Suppressor macrophage treated with lipopolysaccharide for 4 hours (primary cell): ENCODE measurements at places on chromosomes 5 and 9.

GRCh38 chr5:102545175-102545574 lies 46.4 kb upstream of the SLCO6A1 start:
- DNase-seq, result no peak

DNA sequence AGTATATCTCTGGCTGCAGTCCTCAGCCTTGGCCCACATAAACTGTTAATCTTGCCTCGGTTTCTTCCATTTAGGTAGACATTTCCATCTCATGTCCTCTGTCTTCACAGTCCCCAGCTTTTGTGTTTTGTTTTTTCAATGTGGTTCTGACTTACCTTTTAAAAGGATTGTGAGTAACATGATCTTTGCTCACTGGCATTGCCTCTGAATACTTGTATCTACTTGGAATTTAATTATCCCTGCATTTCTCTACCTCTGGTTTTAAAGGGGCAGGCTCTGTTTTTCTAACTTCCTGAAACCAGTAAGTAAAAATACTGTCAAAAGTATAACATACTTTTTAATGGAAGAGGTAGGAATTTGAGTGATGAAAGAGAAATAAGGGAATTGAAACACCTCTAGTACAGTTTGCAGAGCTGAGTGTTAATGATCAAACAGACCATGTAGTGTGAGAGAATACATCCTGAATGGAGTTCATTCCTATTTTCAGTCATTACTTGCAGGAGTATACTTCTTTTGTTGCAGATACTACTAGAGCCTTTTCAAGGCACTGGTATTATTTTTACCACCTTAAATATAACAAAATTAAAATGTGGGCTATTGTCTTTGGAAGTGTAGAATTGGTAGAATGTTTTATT lies 62.6 kb downstream of the MTREX start:
- DNase-seq, result no peak

DNA sequence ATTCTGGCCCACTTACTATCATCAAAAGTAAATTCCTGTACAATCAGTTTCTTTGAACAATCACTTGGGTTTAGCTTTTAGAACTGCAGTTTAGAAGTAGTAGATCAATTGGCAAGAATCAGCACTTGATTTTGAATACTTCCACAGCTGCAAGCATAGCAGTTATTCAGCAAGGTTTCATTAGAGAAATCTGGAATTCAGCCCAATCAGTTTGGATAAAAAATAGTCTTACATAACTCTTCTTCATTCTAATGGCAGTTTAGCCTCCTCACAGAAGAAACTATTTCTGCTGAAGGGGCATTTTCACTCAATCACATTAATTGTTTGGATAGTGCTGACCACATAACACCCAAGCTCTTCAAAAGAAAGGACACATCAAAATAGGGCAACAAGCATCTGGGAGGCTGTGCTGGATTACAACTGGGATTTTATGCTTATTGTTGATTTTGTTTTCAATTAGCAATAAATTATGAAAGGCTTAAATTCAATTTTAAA lies 336.2 kb upstream of the PDE4D start:
- DNase-seq, result no peak

GRCh38 chr9:91253488-91253887 lies 108.2 kb downstream of the AUH start:
- DNase-seq, result no peak

DNA sequence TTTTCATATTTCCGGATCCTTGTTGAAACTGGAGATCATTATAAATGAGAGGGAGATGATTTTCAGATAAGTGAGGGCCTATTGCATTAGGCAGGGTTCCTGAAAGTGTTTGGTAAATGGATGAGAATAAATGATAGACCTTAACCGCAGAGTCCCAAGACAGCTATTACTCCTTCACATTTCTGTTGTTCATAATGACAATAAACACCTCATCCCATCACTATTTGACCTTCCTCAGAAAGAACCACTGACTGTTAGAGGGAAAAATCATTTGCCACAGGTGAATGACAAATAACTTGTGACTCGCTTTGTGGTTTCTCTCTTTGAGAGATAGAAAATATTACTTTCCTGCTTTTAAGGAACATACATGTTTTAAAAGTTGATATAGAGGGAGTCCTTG lies 47.3 kb upstream of the TRMT10B start:
- DNase-seq, result no peak

- DNase-seq, result no peak
Measured at GRCh38 chr5:80078921-80079320, 43.8 kb downstream of the THBS4 start.

GRCh38 chr9:89881431-89881830 lies 276.6 kb downstream of the GADD45G start:
- DNase-seq, result no peak

DNA sequence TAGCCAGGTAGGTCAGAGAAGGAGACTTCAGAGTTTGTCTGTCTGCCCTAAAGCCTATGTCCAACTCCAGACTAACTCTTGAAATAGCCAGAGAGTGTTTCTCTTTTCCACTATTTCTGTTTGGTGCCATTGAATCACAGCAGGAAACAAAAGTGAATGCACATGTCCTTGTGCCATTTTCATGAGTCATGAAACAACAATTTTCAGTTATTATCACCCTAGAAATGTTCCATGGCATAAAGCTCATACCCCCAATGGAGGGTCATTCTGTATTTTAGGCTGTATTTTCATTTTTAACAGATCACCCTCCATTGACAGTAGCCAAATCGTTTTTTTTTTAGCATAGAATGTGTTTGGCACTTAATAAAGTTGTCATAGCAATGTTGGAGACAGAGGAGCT lies 124.7 kb downstream of the PAPPA start:
- no peak for DNase-seq

- DNase-seq, result no peak
Measured at GRCh38 chr9:113817171-113817570, 58.9 kb upstream of the ZNF618 start.

- DNase-seq, result no peak
Measured at GRCh38 chr5:39186289-39186688, 33.1 kb downstream of the FYB1 start.

DNA sequence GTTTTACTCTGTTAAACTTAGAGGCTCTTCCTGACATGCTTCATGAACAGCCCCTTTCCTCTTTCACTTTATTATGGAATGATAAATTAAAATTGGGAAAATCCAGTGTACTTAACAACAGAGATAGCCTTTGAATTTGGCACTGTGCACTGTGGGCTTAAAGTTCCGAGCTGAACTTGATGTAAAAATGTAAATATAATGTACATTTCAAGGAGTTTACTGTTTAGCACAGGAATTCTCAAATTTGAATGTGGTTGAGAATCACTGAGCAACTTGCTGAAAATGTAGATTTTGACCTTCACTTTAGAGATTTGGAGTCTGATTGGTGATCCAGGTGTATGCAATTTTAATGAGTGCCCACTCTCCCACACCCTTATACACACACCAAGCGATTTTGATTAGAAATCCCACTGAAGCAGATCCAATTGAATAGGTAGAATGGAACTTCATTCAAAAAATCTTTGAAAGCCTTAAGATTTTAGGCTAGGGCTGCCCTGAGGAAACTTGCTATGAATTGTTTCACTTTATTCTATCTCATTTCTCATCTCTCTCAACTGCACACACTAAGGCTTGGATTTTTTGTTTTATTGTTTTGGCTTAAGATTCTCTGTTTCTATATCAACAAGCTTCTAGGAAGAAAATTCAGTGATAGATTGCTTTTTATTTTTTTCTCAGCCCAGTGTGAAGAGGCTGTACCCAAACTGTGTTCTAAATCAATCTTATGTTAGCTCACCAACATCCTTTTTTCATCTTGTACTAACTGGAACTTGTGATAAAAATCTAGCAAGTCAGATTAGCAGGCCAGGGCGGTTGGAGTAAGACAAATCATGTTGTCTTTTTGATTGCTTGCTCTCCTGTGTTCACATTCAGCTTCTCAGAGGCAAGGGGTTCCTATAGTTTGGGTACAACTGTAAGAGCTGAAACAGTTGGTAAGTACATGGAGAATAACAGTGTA lies 22.9 kb downstream of the NUDT12 start:
- DNase-seq, result no peak

- DNase-seq, result peak; percentile 7
Measured at GRCh38 chr9:97666907-97667686, 30.0 kb downstream of the XPA start.

DNA sequence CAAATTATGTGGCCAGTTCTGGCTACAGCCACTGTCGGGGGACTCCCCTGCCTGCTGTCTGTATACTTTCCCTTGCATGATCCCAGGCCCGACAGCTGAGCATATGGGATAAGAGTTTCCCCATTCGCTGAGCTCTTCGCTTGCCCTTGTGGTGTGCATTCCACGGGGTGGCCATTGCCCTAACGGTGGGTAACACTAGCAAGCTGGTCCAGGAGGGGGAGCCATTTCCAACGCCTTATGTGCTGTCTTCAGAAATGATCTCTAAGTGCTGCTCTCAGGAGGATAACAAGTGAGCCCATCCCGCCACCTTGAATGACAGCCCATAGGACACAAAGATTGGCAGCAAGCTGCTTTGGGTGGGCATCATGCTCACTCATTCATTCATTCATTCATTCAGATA lies 190.9 kb downstream of the FSTL4 start:
- DNase-seq, result peak; percentile 23

DNA sequence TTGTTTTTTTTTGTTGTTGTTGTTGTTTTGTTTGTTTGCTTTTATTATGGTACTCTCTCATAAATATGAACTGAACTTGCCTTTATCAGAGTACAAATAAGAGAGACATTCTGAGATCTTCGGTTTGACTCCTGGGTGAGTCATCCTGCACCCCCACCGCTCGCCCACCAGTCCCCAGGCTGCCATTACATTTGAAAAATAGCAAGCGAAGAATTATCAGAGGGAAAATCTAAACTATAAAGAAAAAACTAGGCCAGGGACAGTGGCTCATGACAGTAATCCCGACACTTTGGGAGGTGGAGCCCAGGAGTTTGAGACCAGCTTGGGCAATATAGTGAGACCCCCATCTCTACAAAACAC lies 122.1 kb upstream of the MAP3K1 start:
- DNase-seq, result no peak

DNA sequence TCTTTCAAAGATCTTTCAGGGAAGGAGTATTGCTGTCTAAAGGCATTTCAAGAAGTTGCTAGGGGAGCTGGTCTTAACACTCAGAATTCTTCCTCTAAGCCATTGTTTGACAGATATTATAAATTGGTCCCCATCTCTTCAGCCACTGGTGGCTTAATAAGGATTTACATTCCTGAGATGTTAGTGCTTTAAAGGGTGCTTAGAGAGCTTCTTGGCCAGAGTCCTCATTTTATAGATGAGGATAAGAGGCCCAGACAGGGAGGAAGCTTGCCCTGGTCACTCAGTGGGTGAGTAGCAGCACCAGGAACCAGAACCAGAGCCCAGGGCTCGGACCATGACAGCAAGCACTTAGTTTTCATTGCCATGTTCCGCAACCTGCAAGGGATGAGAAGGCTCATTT lies 53.2 kb downstream of the GALNT10 start:
- no peak for DNase-seq

DNA sequence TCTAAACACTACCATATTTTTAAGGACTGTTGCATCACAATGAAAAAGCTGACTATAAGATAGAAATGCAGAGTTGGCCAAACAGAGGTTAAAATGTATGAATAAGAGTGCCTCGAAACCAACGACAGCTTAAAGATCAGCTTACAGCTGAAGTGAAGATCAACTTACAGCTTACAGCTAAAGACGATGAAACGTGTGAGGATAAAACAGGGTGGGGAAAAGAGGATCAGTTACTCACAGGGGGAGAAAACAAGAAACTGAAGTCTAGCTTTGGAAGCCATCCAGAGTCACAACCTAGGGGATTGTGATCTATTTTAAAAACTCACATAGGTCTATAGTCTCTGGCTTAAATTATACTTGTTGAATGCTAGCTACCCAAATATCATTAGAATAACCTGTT lies 220.0 kb downstream of the SNCAIP start:
- no peak for DNase-seq

- no peak for DNase-seq
Measured at GRCh38 chr5:72063219-72063819, 44.0 kb upstream of the MAP1B start.

DNA sequence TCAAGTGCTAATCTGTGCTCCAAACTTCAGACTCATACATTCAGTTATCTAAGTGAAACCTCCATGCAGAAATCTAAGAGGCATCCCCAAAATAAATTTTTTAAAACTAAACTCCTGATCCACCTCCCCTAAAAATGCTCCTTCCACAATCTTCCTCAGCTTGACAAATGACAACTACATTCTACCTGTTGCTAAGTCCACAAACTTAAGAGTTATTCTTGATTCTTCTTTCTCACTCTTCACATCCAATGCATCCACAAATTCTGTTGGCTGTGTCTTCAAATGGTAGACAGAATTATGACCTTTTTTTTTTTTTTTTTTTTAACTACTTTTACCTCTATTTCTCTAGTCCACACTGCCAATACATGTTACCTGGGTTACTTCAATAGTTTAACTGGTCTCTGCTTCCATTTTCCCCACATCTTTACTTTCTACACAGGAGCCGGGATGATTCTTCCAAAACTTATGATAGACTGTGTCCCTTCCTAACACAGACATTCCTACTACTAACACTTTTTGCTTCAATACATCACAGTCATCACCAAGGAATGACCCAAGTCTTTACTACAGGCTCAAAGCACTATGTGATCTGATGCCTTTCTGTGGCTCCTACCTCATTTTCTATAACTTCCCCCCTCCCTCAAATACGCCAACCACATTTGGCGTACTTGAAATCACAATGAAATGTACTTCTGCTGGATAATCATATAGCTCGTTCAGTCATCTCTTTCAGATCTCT lies 143.6 kb downstream of the PDE4D start:
- no peak for DNase-seq

DNA sequence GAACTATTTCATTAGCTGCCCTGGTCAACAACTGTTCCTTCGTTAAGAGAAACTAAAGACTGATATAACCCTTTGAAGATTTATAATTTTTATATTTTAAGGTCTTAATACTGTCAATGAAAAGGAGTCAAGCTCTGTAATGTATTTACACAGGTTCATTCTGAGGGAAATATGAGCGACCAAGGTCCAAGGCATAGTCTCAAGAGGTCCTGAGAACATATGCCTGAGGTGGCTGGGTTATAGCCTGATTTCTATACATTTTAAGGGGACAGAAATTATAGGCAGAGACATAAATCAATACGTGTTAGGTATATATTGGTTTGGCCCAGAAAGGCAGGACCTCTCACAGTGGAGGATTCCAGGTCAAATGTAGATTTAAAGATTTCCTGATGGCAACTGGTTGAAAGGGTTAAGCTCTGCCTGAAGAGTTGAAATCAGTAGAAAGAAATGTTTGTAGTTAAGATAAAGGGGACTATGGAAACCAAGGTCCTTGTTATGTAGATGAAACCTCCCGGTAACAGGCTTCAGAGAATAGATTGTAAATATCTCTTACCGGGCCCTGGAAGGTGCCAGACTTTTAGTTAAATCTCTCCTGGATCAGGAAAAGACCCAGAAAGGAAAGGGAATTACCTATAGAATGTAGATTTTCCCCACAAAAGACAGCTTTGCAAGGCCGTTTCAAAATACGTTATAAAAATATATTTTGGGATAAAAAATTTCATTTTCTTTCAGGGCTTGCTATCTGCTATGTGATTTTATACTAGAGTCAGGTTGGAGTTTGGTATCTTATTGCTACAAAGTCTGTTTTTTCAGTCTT lies 107.3 kb upstream of the PRLR start:
- DNase-seq, result no peak

DNA sequence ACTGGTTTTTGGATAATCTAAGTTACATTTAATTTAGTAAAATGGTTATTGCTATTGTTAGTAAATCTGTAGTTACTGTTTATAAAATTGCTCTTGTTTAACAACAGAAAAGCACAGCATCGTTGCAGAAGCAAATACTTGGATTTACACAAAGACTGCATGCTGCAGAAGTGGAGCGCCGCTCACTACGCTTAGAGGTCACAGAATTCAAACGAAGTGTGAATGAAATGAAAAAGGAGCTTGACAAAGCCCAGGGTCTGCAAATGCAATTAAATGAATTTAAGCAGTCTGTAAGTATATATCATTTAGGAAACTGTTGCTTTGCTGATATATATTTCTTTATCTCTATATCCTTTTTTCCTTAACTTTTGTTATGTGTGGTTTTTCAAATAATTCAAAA lies 226.0 kb downstream of the CCDC171 start:
- no peak for DNase-seq
